ENCODE measurements at places on chromosomes 4 and X.

DNA sequence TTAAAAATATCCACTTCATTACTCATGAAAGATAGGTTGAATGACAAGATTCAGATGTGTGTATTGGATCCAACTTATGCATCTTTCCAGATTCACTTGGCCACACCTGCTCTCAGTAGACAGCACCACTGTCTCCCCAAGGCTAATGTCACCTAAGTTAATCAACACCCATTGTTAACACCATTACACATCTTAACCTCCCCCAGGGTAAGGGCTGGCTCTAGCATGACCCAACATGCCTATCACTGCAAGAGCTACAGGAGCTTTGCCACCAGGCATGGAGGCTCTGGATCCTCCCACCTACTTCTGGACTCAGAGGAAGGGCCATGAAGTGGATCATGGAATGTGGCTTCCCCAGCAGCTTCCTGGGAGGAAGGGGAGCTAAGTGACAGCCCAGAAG is 32.8 kb upstream of the LSM6 start:
- no peak for DNase-seq

DNA sequence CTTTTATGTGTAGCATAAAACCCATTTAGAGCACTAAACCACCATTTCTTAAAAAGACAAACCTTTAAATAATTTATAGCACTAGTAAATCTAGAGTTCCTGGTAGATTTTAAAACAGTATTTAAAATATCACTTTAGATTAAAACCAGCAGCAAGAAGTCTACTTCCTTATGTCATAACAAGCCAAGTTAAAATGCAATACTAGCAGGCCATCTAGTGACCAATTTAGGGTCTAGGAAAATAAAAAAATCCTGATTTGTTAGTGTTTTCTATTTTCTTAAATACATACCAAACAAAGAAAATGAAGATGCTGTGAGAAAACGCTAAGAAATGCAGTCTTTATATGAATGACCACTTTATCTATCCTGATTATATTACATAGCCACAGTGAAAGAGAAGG is 53.9 kb downstream of the PAPSS1 start:
- no peak for DNase-seq

GRCh38 chrX:130253916-130254315 is 14.8 kb downstream of the ZNF280C start:
- no peak for DNase-seq

- no peak for DNase-seq
Observed at GRCh38 chr4:162622664-162623063, 458.9 kb upstream of the FSTL5 start.

DNA sequence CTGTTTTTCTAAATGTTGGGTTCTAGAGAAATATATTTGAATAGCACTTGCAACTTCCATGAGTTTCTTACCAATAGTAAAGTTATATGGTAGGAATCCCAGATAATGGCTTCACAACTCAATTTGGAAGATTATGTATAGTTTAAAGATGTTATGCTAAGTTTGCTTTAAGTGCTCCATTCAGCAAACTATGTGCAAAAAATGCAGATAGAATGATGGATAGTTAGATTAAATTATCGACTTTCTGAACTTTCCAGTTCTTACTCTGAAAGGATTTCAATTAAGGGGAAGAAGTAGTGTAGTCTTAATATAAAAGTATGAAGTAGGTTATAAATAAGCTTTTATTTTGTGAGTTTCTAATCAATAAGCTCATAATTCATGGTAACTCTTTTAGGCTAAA is 60.7 kb upstream of the NFKB1 start:
- DNase-seq: no peak

DNA sequence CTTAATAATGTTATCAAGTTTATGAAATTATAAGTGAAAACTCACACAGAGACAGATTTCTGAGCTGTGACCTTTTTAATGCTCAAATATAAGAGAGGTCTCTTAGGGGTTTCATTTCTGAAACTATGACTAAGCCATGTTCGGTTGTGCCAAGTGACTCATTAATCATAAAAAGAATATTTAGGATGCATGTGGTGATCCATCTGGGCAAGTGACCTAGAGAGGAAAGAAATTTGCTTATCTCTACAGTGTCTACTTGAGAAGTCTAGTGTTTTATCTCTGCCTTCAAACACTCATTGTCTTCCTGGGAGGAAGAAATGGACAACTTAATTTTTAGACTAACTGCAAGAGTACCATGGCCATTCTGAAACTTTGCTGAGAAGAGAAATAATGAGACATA is 545.3 kb upstream of the GRID2 start:
- DNase-seq: no peak

DNA sequence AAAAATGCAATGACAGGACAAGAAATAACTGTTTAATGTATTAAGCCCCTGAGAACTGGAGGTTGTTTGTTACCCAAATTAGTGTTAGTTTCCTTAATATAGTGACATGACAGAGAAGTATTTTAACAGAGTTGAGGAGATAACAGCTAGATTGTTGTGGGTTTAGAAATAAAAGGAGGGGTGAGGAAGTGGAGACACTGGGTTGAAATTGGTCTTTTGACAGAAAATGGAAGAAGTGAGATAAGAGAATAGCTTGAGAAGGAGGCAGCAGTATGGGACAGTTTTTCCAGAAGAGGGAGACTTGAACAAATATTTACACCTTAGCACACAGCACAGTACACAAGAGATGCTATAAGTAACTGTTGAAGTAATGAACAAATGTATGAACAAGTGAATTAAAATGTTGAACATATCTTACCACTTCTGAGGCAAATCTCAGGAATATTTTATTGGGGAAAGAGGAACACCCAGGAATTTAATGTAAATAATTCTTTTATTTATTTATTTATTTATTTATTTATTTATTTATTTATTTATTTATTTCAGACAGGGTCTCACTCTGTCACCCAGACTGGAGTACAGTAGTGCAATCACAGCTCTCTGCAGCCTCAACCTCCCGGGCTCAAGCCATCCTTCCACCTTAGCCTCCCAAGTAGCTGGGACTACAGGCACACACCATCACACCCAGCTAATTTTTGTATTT is 58.0 kb upstream of the EGFL6 start:
- no peak for DNase-seq

- no peak for DNase-seq
Observed at GRCh38 chr4:11831739-11832138, 403.0 kb upstream of the HS3ST1 start.

- DNase-seq: peak; percentile 38
Observed at GRCh38 chr4:40918330-40918729, 168.6 kb downstream of the NSUN7 start.

GRCh38 chr4:75723163-75724065 is 963 bp upstream of the USO1 start:
- peak; percentile 31 for DNase-seq

- DNase-seq: no peak
Observed at GRCh38 chr4:92634882-92635281, 331.1 kb downstream of the GRID2 start.

- no peak for DNase-seq
Observed at GRCh38 chr4:52017814-52018213, 2.3 kb downstream of the LRRC66 start.

- DNase-seq: no peak
Observed at GRCh38 chrX:47562615-47563243, 1.7 kb downstream of the ARAF start.

DNA sequence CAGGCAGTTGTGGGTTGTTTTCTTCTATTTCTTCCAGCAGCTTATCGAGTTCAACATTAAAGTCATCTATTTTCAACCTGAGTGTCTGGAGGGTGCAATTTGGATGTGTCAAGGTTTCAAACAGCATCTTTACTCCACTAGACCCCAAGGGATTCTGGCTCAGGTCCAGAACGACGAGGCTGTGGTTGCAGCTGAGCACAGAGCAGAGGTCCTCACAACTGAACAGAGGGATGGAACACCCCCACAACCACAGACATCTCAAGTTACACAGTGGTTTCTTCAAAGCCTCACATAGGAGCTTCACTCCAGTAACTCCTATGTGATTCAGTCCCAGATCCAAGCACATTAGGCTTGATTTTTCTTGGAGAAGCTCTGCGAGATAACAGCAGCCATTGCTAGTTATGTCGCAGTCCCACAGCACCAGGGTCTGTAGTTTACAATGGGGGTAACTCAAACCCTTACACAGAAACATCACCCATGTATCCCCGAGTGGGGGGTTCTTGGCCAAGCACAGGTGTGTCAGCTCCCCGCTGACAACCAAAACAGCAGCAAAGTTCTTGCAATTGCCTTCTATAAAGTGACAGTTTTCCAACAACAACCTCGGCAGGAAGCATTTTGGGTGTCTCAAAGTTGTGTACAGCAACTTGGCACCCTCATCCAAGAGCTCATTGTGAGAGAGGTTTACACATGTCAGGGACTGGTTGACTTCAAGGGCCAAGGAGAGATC is 2.8 kb downstream of the NLRP2B start:
- no peak for DNase-seq

- DNase-seq: peak; percentile 7
Observed at GRCh38 chr4:142091691-142092182, 455.4 kb downstream of the IL15 start.

Measured in BE2C (cell line).